ENCODE measurements at places on chromosomes 1 and 21.

DNA sequence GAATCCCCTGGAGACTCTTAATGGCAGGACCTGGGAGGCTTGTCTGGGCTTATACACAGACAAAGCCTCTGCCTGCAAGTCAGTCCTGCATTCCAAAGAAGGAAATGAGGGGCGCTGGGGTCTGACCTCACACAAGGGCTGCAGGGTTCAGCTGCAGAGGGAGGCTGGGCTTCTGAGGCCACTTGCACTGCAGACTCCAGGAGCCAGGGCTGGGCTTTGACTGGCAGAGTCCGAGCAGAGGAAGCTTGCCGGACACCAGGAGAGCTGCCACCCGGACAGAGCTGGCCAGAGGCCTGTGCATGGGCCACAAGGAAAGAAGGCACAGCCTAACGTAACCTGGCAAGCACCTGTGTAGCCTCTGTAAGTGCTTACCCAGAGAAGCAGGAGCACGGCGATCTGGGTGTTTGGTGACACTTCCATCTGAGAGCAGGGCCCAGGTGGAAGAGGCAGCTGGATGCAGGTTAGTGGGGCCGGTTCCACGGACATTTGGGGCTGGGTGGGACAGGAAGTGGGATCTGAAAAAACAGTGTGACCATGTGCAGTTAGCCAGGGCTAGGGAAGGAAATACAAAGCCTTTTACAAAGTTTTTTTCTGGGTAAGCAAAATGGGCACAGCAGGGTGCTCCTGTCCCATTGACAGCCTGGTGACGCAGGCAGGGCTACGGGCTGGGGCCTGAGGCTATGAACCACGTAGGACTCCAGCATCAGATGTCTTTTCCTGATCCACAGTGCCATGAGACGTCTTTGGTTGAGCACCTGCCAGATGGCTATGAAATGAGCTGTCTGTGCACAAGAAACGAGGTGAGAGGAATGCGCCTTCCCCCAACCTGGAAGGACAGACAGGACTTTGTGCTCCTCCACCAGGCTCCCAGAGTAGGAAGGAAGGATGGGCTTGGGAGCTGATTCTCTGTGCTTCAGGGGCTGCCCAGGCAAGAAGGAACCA lies 37.3 kb upstream of the LBR start:
- DNase-seq, result no peak

- no peak for DNase-seq
Observed at GRCh38 chr1:54980528-54981241, at the start of gene TMEM61. Gene TMEM61, plus strand, starts transcription at chr1:54980628. Its CDS starts 438 bp downstream, at chr1:54981066.

GRCh38 chr1:197911857-197912696 lies 5.1 kb upstream of the LHX9 start:
- no peak for DNase-seq

GRCh38 chr1:91404151-91405012 lies at the start of gene HFM1:
Gene HFM1, minus strand, starts transcription at chr1:91404837. Its CDS starts 3,755 bp downstream, at chr1:91401082.
- DNase-seq, result no peak

DNA sequence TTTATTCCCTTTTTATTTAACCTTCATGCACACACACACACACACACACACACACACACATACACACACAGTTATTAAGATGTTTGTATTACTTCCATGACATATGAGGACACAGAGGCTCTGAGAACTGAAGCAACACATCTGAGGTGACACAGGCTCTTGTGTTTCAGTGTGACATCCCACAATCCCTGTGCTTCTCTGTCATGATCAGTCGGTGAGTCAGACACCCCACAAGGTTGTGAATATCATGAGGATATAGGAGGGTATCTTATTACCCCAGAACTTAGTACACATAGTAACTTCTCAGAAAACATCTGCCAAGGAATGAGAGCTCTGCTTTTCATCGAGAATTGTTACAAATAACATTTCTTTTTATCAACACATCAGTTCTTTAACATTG lies 459.3 kb downstream of the PLPP3 start:
- no peak for DNase-seq

- DNase-seq, result no peak
Observed at GRCh38 chr21:45763074-45763473, 119.5 kb downstream of the PCBP3 start.

DNA sequence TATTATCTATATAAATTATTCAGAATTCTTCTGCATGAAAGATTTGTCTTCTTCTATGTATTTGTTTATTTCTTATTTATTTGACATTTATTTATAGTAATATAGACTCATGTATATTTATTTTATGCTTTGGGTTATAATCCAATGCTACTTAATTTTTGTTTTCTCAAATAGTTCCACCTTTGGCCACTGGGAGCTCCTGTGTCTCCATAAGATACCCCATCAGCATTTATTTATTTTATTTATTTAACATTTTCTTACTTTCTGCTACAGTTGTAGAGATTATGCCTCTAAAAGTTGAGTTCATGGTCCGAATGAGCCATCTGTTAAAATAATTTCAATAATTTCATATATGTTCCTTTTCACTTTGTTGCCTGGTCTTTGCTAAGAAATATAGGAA lies 289.4 kb downstream of the ADGRL2 start:
- no peak for DNase-seq

DNA sequence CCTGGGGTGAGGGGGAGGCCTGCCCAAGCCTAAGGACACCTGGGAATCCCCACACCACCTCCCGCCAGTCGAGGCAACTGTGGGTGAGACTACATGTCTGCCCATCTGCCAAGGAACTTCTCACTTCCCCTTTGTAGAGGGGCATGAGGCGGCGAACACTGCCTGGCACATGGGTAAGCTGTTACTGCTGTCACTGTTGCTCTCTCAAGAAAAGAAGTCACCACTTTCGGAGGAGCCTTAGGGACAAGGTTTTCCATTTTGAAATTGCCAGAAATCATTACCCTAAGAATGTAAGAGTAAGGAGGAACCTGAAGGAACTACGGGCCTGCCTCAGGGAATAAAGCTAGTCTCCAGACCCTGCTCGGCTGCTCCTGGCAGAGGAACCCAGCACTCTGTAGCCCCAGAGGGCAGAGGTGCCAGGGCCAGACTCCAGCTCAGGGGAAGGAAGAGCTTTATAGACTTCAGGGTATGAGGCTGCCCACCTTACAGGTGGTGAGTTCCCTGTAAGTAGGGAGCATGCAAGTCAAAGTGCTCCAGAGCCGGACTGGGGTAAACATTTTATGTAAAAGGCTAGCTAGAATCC lies 23.3 kb downstream of the SLC2A1 start:
- DNase-seq, result no peak

- DNase-seq, result no peak
Observed at GRCh38 chr1:245316784-245317183, 162.0 kb downstream of the KIF26B start.

DNA sequence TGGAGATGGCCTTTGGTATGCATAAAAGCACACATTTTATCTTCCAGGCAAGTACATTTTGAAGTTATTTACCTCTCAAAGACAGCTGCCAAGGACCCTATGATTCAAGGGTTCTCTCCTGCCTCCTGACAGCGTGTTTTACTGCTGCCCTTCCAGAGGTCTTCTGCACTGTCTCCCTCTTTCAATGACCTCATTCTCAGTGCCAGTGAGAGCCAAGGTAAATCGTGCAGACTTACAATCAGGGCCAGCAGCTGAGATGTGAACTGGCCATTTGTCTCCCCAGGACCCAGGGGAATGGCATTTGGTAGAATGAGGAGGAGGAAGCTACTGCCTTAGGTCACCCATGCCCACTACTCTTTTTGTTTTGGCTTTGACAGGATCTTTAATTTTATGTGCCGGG lies 84.2 kb upstream of the FGGY start:
- DNase-seq, result no peak

DNA sequence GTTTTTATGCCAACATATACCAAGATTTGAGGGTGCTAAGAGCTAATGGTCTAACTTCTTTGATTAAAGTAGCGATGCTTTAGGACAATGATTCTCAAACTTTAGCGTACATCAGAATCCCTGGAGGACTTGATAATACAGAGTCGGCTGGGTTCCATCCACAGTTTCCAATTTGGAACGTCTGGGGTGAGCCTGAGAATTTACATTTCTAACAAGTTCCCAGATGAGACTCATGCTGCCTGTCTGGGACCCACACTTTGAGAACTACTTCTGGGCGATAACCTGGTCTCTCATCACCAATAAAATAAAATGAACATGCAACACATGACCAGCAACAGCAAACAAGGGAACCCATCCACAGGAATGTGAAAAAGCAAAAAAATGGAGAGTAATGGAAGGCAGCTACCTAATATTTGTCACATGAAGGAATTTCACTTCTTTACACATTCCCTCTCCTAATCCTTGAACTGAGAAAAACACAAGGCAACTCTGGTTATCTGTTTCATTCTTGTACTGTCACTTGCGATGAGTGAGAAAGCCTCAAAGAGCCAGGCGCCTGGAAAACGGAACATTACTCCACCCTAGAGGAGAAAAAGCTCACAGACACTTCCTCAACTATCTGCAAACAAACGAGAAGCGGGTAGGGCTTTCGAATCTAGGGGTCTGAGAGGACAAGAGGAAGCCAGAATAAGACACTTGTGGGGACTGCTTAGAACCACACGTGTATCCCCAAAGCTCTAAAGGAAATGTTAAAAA lies 14.0 kb downstream of the HSF2BP start:
- peak; percentile 32 for DNase-seq

DNA sequence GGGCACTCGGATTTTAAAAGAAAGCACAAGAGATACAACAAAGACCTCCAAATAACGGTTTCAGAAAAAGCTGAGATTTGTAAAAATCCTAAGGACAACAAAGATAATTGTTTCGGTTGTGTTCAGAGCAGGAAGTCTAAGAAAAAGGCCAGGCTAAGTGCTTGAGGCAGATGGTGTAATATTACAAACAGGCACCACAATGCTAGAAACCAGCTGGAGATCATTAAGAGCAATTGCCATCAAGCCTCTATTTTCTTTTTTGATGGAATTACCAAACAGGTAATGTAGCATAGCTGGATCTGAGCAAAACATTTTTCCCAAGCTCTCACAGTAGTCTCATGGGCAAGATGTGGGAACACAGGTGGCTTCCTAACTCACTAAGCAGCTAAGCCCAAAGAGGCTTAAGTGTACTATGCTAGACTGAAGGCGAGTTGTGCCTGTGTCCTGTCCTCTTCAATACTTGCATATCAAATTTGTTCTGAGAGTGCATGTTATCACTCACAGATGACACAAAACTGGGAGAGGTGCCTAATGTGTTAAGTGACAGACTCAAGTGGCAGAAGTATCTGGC lies 161.6 kb downstream of the GLUL start:
- peak; percentile 26 for DNase-seq

DNA sequence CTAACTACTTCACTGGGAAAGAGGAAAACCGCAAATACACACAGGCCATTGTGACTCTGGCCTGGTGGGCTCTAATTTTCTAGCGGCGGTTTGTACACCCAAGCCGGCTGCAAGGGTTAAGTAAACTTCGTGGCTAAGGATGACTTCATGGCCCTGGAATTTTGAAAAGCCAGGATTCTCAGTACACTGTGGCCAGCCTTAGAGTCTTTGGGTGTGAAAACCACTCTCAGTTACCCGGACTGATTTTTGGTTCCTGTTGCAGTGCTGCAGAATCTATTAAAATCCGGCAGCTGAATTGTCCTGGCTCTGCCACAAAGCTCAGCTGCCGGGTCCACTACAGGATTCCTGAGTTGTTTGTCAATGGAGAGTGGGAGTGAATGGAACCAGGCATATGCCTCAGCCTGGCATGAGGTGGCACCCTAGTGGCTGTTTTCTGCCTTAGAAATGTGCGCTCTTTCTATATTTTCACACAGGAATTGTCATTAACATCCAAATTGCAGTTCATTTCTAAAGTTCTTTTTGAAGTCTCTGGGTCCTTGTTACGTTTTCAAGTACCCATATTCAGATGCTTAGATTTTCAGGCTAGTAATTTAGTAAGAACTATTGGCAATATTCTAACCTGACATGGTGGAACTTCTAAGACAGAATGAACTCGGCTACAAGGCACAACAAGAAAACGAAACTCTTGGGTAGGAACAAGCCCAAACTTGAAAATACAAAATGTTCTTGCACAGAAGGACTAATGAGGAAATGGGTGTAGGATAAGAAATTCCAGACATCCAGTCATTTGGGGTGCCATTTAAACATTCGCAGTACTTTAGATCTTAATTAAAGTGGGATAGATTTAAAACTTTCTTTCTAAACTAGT lies 255.9 kb downstream of the NFIA start:
- peak; percentile 77 for DNase-seq

DNA sequence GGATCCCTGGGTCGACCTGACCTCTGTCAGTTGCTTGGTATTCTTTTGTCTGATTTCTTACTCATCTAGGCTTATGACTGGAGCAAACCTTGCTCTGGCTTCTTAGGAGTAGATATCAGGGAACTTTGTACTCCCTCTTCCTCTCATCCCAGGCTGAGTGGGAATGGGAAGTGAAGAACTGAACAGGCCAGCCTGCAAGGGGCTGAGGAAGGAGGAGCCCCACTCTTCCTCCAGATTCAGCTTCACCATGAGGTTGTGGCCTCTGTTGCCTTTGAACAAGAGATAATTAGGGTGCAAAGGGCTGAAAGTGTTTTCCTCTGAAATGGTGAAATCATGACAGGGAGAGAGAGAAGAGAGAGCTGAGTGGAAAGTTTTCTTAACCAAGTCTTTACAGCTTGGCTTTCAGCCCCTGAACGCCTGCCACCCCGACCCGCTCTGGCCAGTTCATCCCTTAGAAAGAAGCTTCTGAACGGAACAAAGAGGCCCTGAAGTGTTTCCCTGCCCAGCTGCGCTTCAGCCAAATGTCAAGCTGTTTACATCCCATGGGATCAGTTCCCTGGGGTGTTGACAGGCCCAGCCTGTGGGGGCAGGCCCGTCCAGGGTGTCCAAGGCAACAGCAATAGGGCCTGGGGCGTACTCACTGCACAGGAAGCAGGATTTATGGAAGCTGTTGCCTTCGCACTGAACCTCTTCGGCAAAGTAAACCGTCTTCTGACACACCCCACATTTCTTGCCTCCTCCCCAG lies 11.2 kb downstream of the CSRP1 start:
- no peak for DNase-seq
